ENCODE measurements at places on chromosomes 12 and 14. TPM values are rescaled to one million over a fixed set of nuclear protein-coding genes. Genes with fewer than 3 reads are reported as not detected.

RERG gene
- 15.9 TPM for total RNA-seq

RNASE8 gene
- not detected for total RNA-seq

JDP2 gene
- total RNA-seq, result 113 TPM

ZNF740 gene
- 39.7 TPM for total RNA-seq

EIF2S3B gene
- 0.45 TPM for total RNA-seq

DNA sequence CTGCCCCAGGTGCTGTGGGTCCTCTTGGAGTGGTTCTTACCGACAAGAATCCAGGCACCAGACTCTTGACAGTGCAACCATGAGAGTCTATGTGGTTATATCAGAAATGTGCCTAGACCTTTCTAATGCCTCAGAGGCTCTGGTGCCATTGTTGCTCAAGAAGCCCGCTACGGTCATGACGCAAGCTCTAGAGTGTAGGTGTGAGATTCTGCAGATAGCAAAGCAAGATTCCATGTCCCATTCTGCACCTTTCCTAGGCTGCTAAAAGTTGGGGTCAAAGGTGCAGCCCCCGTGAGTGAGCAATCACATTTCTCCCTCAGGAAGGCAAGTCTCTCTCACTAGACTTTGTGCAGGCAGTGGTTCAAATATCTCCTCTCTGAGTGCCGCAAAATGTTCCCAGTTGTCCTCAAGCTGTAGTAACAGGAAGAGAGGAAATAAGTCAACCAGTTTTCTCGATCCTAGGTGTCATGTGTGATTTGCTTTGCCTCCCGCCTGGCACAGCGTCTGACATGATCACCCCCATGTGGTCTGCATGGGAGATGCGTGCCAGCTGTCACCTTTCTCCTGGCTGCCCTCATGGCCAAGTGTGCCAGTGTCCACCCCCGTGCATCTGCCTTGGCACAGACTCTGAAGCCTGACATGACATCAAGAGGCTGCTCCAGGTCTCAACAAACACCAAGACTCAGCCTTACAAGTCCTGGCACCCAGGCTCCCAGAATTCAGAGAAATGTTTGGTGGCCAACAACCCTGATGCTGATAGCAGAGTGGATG is 122.5 kb upstream of the COCH start:
- no peak for DNase-seq

DNA sequence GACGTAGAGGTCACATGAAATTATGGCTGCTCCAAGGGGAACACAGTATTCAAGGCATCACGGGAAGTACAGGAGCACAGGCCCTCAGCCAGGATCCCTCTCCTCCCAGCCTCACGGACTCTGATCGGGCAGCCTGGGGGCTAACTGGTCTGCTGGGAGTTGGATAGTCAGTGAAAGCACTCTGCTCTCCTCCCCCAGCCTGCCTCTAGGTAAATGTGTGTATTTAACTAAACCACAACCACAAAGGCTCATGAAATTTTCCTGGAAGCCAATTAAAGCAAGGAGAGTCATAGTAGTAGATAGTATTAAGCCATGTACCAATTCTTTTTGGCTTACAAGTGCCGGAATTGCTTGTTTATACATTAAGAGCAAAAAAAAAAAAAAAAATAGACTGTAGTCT is 254.3 kb downstream of the MSRB3 start:
- DNase-seq, result no peak

GRCh38 chr12:94812345-94812744 is 162.0 kb upstream of the TMCC3 start:
- DNase-seq, result no peak

GRCh38 chr12:64598831-64599230 is 11.5 kb upstream of the RASSF3 start:
- DNase-seq, result no peak

GRCh38 chr14:69635981-69636639 is 24.7 kb downstream of the SUSD6 start:
- no peak for DNase-seq

DNA sequence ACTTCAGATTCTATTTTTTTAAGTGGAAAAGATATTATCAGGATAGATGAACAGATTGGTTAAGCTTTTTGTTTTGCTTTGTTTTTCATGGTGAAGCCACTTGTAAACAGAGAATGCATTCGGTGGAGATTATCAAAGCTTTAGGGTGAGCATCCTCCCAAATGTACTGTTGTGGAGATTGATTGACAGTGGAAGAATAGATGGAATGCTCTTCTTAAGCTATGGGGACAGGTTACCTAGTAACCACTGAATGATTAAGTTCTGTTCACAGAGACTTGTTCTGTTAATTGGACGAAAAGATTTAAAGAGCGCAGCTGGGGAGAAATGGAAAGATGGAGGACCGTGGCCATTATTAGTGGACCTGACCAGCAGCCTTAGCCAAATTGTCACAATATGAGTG is 21.8 kb upstream of the SPATA7 start:
- DNase-seq, result no peak

GRCh38 chr14:86639146-86639545 is 1109.2 kb downstream of the FLRT2 start:
- no peak for DNase-seq

DNA sequence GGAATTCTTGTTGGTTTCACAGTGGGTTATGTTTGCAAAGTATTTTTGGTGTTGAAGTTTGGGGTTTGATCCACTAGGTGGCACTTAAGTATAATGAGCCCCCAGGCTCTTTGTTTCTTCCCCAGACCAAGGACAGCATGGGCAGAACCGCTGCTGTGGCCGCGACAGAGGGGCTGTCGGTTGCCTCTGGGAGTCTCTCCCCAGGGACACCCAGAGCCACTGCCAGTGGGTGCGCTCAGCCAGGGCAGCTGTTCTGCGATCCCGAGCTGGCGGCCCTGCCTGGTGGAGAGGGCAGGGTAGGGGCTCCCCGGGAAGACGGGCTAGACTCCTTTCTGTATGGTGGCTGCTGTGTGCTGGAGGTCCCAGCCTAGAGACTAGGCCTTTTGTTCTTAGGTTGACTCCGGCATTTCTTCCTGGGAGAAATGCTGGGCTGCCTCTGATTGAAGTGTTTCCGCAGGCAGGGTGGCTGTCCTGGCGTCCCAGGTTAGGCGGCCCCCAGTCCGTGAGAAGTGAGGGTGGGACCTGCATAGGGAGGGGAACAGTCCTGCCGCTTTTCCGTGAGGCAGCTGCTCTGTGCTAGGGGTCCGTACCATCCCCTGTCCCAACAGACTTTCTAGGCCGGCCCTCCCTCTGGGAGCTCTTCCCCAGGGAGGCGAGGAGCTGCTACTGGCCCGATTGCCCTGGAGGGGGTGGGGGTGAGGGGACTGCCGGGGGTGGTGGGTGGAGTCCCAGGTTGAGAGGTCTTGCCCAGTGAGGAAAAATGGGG is 253.1 kb upstream of the PELI2 start:
- DNase-seq, result no peak

Measured in mesenteric fat pad (tissue), 1 donor.